Progenitor cell of endocrine pancreas (in vitro differentiated cells): ENCODE measurements at places on chromosomes 1 and 21. TPM values are rescaled to one million over a fixed set of nuclear protein-coding genes. Genes with fewer than 3 reads are reported as not detected.

Gene ITLN2
- 1.2 and 1.8 TPM in 2 replicates for total RNA-seq

Gene RRP1B
- 38.0 and 41.3 TPM in 2 replicates for total RNA-seq

Gene LMOD1
- 0.41 and 0.62 TPM in 2 replicates for total RNA-seq

Gene SLC26A9
- total RNA-seq = 2.9 and 3.2 TPM in 2 replicates

Gene NEGR1
- total RNA-seq = 1.6 and 3.1 TPM in 2 replicates

Gene REN
- not detected in 2 replicates for total RNA-seq

Gene TNFSF4
- 1.3 and 1.7 TPM in 2 replicates for total RNA-seq

Gene OR14K1
- 0.33 TPM in 1 of 2 replicates, not detected in the other for total RNA-seq

Gene PNRC2
- 148 and 158 TPM in 2 replicates for total RNA-seq

Gene DNAJC6
- 7.1 and 8.9 TPM in 2 replicates for total RNA-seq

Gene FDPS
- total RNA-seq = 232 and 261 TPM in 2 replicates

Gene CHD5
- 0.58 and 0.77 TPM in 2 replicates for total RNA-seq
